Fibroblast of the aortic adventitia (primary cell): ENCODE measurements at places on chromosomes 12 and 14. TPM values are rescaled to one million over a fixed set of nuclear protein-coding genes. Genes with fewer than 3 reads are reported as not detected.

GRCh38 chr14:96567289-96567899 lies 65.2 kb downstream of the PAPOLA start:
- DNase-seq: peak; percentile 62

GRCh38 chr12:9872742-9873141 lies 3.6 kb upstream of the CLEC2B start:
- no peak for DNase-seq

GRCh38 chr12:54935235-54935951 lies 49.2 kb downstream of the TESPA1 start:
- DNase-seq: peak; percentile 87

DNA sequence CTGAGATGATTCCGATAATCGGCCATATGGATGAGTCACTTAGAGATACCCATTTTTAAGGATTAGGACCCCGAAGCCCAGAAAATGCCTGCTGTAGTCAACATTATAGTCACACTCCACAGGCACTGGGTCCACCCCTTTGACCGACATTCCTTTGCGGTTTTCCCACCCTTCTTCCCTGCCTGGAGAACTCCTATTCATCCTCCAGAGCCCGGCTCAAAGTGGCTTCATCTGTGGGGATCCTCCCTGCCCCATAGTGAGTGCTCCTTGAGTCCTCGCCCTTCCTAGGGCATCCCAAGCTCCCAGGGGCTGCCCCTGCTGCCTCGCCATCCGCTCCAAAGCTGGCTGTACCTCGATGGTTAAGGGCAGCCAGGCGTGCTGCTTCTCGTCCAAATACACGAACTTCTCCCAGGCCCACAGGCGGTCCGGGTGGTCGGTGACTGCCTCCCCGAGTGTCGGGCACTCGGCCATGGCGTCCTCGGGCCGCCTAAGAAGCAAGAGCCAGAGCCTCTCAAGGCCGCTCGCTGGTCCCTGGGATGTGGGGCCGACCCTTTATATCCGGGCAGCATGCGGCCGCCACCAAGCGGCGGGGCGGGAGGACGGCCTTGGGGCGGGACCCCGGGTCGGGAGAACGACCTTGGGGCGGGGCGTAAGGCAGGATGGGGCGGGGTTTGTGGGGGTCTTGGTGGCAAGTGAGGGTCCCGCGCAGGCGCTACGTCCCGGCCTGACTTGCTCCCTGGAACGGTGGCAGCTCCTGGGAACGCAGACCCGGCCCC lies at the start of gene TCL1A:
TCL1A (minus strand) TSS at position 530 of the 776 bp plus-strand sequence; CDS start at position 471, 59 bp downstream.
- DNase-seq: no peak

DNA sequence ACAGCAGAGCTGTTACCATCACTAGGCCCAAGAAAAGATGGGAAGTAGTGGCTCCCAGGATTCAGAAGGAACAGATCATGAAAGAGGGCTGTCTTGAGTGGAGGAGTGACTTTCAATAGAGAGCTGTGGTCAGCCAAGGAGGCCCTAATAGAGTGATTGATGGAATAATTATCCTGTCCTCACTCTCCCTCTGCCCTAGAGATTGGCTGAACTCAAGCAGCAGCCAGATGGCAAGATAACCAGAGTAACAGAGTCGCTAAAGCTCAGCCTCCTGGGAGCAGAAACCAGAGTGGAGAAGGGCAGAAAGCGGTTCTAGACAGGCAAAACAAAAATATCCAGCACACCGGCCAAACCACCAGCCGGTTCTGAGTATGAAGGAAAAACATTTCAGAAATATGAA lies 23.1 kb downstream of the GMFB start:
- no peak for DNase-seq

DNA sequence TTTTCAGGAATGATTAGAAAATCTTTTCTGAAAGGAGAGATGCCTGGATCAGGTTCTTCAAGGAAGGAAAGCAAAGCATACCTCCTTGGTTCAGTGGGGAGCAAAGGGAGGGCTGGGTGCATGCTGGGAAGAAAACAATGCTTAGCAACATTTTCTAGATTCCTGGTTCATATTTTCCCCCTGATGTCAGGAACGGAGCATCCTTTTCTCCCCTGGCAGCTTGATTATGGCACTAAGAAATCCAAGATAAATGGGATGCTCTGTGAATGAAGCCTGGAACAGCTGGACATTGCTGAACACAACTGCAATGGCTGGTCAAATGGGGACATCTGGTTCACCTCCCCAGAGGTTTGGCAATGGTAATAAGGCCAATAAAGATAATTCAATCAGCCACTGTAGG lies 50.9 kb downstream of the KCNA5 start:
- DNase-seq: peak; percentile 14

- no peak for DNase-seq
These were observed 32.5 kb downstream of the RGS6 start for GRCh38 chr14:71964716-71965115.

DNA sequence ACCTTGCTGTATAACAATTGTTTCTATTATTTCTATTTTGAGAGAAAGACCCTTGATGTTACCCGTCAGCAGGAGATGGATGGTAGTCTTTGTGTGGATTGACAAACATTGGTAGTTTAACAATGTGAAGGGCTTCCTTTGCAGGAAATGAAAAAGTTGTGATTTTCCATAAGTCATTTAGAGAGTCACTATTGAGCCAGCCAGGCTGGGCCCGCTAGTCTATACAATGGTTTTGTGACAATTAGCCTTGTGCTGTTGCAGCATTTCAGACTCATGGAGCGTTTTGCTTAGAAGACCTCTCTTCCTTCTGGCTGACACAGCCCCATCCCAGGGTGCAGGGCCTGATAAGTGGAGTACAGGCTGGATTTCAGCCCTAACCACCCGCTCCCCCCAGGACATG lies 18.3 kb upstream of the SLC38A2 start:
- DNase-seq: no peak

ARHGAP9 gene
- 0.18 TPM in 1 of 2 replicates, not detected in the other for total RNA-seq

ACSS3 gene
- total RNA-seq: 24.5 and 25.3 TPM in 2 replicates

GPRC5A gene
- 5.4 and 15.5 TPM in 2 replicates for total RNA-seq

MANSC4 gene
- not detected in 2 replicates for total RNA-seq
